MG63 (cell line): ENCODE measurements at places on chromosomes 5 and 9. TPM values are rescaled to one million over a fixed set of nuclear protein-coding genes. Genes with fewer than 3 reads are reported as not detected.

DNA sequence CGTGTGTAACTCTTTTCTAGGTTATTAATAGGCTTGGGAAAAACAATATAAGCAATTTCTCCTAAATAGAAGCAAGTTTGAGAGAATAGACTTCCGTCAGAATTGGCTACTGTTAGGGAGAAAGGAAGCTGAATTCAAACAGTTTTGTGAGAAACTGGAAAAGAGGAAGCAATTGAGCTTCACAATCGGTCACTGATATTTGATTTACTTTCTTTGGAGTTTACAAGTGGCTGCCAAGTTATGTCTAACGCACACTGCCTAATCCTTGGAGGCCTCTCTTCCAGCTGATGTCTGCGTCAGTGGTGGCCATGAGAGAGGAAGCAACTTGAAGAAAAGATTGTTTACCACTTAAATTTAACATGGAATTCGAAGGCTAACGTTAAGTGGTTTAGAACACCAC lies 319.5 kb downstream of the ADGRV1 start:
- DNase-seq: no peak

GRCh38 chr5:111223787-111224560 lies at the start of gene CAMK4:
Gene CAMK4 (plus strand): TSS chr5:111224384. CDS start chr5:111224484, 100 bp downstream.
- peak; percentile 79 for DNase-seq

The PLPPR1 gene
- not detected in 2 replicates for total RNA-seq

- no peak for DNase-seq
These were observed 229.5 kb downstream of the FAM114A2 start for GRCh38 chr5:153809166-153809565.

DNA sequence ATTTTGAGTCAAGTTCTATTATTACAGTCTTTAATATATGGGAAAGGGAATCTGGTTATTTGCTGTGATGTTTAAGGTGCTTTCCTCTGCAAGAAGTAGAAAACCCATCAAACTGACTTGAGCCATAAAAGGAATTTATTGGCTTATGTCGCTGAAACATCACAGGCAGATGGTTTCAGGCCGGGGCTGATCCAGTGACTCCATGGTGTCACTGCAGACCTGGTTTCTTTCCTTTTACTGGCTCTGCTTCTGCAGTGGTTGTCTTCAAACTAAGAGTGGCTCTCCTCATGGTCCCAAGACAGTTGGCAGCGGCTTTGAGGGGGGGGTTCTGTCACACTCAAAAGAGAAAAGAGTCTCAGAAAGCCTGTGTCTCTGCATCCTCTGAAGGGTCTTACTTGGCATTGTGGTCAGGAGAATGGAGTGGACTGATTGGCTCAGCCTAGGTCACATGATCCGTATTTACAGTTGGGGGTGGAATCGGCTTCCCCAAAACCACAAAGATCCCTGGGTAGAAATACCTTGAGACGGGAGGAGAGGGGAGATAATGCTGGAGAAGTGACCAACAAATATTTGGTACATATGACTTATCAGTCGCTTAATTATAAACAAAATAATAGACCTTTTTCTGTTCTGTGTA lies 106.3 kb downstream of the DAPK1 start:
- DNase-seq: no peak
